ENCODE measurements at places on chromosomes 3 and 15.

- no peak for DNase-seq
These were observed at the start of gene TNK2 for GRCh38 chr3:195907934-195908693. Gene TNK2 (minus strand): TSS chr3:195908551. CDS start chr3:195888588, 19,963 bp downstream.

DNA sequence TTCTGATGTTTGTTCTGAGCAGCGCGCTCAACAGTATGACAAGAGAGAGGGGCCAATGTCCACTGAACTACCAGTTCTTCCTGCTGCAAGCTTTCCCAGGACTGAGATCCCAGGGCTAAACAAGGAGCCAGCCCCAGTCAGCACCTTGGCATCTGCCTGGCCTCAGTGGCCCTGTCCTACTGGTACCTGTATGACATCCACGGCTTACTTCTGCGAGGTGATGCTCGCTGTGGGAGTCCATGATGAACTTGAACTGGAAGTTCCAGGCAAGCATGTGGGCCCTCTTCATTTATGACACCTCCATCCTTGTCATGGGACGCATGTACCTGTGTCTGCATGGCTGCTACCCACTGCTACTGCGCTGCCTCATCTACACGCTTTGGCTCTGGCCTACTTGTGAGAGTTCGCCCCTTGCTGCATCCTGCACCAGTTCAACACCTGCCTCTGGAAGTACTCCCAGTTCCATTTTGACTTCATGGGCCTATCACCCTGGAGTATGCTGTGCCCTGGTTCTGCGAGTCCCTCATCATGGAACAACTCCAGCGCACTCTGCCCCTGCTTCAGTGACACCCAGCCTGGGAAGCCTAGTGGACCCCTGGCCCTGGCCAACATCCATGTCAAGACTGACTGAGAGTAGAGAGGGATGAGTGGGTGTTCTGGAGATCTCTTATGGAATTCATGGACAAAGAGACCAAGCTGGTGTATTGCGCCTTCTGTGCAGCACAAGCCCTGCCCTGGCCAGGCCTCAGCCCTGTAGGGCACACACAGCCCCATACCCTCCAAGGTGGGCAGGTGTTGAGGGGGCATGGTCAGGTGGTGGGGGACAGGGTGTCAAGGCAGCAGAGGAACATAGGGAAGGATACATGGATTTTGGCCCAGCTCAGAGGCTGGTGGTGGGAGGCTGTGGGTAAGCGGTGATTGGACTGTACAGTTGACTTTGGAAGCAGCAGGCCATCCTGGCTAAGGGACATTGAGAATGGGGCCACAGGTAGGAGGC, 246.8 kb downstream of the NLGN1 start:
- no peak for DNase-seq

DNA sequence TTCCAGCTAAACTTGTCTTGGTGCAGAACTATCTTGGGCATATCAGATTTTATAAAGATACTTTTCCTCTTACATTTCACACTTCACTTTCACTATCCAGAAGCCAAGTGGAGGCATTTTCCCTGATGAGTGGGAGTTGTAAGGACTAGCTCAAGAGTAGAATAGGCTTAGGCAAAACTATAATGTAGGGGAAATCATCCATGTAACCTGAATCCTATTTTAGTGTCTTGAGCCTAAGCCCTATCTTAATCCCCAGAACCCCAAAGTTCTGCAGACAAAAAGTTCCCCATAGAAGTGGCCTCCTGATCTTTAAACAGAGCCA, 42.2 kb upstream of the CD47 start:
- no peak for DNase-seq

GRCh38 chr3:152626226-152626625, 208.7 kb upstream of the P2RY1 start:
- no peak for DNase-seq

DNA sequence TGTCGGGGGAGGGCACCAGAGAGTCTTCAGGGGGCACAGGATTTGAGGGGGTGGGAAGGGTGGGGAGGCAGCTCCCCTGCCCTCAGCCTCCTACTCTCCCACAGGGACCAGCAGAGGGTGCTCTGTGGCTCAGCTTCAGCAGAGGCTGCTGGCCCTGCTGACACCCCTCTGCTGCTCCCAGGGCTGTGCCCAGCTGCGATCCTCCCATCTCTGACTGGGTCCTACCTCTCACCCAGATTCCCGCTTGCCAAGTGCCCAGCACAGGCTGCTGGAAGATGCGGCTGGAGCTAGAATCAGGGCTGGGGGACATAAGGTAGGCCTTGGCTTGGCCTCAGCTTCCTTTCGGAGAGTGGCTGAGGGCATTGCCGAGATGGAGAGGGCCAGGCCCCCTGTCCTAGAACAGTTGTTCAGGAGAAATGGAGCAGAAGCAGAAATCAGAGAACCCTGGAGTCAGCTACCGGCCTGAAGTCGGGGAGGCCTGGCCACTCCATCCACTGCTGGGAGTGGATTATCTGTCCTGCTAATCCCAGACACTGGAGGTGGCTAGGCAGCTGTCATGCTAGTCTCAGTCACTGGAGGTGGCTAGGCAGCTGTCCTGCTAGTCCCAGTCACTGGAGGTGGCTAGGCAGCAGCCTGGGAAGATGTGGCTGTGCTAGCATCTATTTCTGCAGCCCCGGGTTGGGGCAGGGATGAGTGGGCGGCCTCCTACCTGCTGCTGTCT, 3.9 kb downstream of the GRM2 start:
- DNase-seq, result no peak

- DNase-seq, result no peak
These were observed 94.8 kb downstream of the FMN1 start for GRCh38 chr15:33099739-33100138.

DNA sequence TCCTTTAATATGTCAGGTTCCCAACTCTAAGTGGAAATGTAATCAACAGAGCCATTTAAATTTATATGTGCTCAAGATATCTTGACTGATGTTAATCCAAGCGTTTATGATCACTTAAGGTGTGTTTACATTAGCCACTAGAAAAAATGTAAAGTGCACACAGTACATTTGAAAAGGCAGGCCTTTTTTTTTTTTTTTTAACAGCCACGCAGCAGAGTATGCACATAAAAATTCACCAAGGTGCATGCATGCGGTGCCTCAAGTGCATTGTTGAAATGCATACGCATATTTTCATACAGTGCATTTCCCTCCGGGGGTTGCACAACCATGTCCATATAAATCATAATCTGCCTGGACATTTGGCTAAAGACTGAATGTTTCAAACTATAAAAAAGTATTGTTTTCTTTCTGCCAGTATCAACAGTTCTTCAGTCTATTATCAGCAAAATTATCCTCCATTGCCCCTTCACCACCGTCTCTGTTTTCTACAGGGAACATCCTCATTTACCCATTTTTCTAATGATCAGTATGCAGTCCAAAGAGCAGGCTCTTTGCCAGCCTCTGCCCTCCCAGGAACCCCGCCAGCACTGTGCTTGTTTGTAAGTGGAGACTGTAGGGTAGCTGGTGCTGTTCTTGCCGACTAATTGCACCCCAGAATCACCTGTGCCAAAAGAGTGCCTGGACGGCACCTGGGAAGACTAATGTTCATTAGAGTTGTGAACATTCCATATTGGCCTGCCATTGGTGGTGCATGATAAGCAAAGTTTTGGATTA, 611.2 kb upstream of the CFAP20DC start:
- DNase-seq, result no peak

GRCh38 chr3:75248974-75249373, 415.2 kb upstream of the FRG2C start:
- no peak for DNase-seq

- no peak for DNase-seq
These were observed 31.8 kb downstream of the GPR171 start for GRCh38 chr3:151171145-151171757.

DNA sequence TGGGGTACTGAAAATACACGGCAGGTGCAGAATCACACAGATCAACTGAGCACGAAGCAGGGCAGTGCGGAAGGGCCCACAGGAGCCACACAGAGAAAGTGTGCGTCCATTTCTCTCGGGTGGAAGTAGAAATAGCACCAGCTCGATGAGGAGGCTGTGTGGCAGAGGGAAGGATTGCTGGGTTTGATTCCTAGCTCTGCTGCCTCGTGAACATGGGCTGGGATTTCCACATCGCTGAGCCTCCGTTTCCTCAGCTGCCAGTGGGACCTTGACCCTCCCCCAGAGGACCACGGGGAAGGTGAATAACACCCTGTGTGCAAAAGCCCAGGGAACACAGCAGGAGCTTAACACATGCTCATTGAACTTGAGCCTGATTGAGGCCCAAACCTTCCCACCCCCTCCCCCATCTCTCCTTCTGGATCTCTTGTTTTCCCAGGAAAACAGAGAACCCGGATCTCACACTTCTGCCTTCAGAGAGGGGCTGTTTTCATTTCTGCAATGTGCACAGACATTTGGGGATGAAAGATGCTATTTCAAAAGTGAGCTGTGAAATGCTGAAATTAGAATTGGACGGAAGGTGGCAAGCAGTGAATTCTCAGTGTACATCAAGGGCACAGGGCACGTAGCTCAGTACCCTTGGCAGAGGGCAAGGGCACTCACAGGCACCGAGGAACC, 38.4 kb downstream of the ABTB1 start:
- no peak for DNase-seq

DNA sequence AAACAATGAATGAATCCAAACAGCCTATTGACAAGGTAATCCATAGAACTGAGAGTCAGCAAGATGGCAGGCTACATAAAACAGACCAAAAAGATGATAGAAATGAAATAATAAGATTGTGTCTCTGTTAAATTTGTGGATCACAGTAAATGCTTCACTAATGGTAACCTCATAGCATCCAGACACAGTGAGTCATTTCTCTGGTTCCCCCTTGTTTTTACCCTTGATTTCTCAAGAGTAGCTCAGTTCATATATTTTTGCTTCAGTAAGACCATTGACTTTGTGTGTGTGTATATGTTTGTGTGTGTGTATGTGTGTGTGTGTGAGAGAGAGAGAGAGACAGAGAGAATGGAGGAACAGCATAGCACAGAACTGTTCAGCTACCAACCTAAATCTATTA, 546.9 kb downstream of the RBMS3 start:
- DNase-seq, result no peak

GRCh38 chr3:3560591-3561311, 238.5 kb upstream of the LRRN1 start:
- DNase-seq, result no peak

DNA sequence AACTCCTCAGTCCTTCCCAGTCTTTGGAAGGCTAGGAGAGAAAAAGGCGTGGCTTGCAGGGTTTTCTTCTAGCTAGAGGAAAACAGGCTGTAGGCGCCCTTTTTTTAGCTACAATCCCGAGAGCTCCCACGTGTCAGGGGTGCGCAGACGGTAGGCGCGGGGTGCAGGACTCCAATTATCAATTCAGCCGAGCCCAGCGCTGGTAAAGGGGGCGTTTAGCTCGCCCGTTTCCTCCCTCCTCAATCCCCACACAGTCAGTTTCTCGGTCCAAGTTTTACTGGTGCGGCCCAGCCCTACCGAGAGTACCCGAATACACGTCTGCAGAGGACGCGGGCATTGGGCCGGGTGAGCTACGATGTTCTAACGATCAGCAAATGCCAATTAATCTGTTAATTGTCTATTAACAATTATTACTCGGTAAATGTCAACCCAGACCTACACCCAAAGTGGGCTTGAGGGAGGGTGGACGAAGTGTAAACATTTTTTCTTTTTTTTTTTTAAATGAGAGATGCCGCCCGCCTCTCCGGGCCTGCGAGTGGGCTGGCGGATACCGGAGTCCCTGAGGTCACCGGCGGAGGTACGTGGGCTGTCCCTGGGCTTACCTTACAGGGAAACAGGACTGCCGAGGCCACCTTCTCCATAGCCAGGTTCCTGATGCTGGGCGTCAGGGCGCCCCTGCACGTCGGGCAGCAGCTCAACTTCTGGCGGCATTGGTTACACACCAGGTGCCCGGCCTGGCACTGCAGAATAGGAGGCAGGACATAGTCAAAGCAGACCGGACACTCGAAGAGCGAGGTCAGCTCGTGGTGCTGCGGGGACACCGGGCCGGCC, 923 bp downstream of the SIAH2 start:
- DNase-seq, result no peak

DNA sequence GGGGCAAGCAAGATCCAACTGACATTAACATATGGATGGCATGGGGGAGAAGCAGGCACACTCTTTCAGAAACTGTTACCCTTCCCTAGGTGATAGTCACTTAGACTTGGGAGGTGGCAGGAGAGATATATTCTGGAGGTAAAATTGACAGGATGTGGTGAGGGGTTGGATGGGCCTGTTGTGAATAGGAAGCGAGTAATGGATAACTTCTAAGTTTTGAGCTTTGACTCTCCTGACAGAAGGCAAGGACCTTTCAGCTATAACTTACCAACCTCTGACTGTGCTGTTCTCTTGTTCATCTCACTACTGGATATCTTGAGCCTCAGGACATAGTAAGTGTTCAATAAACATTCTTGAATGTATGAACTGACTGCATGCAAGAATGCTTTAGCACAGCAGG, 1.9 kb upstream of the PDIA5 start:
- DNase-seq, result no peak

DNA sequence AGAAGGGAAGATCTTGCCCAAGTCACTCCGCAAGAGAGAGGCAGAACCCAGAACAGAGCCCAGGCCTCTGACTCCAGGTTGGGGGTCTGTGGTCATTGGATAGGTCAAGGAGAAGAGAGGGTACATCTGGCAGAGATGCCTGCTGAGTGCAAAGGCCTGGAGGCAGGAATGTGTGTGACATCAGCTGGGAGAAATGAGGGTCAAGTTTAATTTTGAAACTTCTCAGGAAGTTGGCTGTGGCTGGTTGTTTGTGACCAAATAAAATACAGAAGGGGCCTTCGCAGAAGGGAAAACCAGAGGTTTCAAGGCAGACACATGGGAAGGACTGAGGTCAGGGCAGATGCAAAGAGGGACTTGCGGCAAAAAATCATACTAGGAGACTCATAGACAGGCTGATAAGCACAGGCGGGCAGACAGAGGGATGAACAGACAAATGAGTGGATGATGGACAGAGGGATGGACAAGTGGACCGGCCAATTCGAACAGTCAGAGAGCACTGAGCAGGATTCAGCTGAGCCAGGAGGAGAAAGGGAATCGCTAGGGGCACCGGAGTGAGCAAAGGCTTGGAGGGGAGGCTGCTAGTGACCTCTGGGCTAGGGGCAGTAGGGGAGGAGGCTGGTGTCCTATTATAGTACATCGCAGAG, 28.8 kb upstream of the CACNA2D2 start:
- DNase-seq, result no peak

DNA sequence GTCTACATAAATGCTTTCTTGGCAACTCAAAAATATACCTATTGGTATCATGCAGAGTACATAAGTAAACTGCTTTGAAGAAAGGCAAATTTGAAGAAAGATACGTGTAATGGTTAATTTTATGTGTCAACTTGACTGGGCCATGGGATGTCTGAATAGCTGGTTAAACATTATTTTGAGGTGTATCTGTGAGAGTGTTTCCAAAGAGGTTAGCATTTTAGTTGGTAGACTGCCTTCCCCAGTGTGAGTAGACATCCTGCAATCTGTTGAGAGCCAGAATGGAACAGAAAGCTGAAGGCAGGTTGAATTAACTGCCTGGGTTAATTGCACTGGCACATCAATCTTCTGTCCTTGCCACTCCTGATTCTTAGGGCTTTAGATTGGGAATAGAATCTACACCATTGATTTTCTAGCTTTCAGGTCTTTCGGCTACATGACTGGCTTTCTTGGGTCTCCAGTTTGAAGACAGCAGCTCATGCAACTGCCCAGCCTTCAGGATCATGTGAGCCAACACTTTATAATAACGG, 98.3 kb downstream of the CMSS1 start:
- DNase-seq, result no peak

Measured in stimulated activated CD4-positive, alpha-beta T cell treated with anti-CD3 and anti-CD28 coated beads, TNF-alpha, amount 100 ng/mL, for 48 hours (primary cell).